ENCODE measurements at places on chromosomes 1 and 21.
A peak's percentile ranks its signal among the peaks of the same experiment; 100 is the strongest.

DNA sequence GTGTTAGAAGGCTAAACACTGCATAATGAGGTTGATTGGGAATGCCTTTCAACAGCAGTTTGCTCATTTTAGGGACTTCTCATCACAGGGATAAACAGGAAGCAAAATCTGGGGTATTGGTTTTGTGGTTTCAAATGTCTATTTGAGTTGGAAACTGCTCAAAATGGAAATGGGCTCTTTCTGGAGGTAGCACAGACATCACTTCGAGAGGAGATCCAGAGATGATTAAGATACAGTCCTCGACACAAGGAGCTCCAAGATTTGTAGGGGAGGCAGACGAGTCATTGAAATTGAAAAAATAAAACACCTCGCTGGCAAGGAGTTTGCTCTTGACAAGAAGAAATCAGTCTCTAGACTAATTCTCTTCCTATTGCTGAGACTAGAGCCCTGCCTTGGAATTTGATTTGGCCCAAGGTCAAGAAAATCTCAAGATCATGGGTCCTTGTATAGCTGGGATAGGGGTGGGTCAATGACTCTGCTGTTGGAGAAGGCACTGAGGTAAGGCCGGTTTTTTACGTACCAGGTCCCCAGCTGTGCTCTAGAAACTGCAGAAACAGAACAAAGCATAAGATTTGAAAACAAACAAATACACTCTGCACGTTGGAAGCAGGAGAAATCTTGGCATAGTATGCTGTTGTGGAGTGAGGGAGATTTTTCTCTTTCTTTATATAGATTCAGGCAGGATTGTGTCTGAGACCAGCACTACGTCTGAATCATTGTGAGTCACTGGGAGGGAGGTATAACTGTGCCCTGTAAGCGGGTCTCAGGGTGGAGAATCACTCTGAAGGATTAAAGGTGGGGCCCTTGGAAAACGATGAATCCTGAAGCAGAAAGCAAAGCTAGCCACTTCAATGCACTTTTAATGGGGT, 17.7 kb upstream of the KLHDC8A start:
- peak; percentile 56 for DNase-seq

DNA sequence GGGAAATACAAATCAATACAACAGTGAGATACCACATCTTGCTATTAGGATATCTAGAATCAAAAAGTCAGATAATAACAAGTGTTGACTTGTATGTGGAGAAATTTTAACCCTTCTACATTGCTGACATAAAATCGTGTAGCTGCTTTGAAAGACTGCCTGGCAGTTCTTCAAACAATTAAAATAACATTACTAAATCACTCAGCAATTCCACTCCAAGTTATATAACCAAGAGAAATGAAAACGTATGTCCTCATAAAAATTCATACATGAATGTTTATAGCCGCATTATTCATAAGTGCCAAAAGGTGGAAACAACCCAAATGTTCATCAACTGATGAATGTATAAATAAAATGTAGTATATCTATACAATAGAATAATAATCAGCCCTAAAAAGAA, 164.6 kb downstream of the RASAL2 start:
- DNase-seq: no peak

DNA sequence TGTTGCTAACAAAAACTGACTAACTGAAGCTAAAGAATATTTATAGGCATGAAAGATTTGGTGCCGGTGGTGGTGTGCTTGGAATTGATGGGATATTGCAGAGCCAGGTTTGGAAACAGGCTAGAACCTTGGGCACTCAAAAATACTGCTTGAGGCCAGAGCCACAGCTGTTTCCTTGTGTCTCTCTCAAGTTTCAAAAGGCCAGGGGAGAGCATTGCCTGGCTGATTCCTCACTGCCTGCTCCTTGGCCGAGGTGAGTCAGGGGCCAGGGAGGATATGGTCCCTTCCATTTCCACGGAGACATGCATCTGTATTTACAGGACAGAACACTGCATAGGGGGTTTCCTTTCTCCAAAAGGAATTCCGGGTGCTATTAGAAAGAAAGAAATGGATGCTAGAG, 36.1 kb upstream of the IVNS1ABP start:
- DNase-seq: no peak

DNA sequence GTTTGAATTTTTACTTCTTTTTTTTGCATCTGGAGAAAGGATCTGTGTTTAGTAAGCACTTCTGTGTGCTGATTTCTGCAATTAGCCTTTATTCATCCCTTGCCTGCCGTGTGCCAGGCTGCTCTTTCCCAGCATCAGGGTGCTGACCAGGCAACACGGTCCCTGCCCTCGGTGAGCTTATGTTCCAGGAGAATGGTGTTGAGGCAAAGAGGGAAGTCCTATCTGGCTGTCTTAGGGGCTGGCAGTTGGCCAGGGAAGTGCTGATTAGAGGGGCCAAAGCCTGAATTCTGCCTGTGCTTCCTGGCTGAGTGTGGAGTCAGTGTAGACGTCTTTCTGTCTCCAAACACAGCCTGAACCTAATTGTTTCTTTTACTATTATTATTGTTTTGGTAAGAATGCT, 187.1 kb downstream of the CAMTA1 start:
- no peak for DNase-seq

DNA sequence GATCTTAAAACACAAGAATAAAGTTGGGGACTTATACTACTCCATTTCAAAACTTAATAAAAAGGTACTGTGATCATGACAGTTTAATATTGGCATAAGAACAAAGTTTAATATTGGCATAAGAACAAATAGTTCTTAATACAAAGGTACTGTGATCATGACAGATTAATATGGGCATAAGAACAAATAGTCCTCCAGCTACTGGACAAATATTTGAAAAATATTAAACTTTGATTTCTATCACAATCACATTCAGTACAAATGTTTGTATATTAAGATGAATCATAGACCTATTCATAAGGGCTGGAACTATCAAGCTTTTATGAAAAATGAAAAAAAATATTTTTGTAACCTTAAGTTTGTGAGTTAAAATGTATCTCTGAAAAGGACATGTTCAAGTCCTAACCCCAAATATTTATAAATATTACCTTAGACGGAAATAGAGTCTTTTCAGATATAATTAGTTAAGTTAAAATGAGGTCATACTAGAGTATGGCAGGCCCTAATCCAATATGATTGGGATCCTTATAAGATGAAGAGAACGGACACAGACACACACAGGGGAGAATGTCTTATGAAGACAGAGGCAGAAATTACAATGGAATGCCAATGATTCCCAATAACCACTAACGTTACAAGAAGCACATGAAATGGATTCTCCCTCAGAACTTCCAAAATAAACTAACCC, 79.1 kb upstream of the RGS1 start:
- no peak for DNase-seq

DNA sequence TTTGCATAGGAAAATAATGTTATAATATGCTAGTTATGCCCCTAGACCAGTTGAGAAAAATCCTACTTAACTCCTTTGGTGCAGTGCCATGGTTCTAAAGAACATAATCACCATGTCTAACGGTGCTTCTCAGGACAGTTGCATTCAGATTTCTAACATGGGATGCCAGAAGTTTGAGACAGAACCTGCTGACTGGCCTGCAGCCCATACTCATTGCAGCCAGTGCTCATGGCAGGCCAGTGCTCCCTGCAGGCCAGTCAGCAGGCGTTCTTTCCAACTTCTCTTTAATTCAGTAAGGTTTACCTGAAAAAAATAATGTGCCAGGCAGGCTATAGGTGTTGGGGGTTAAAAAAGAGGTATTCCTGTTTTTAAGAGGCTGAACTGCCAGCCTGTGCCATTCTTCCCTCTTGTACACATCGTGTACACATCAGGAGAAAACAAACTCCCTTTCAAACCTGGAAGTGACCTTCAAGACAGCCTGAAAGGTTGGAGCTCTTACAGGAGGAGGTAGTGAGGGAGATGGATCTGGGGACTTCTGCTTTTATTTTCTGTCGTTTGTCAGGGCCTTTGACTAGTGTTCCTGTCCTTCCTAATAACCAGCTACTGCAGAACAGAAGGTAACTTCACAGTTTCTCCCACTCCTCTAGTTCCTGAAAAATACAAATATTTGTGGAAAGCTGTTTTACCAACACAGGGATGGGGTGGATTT, 146.0 kb upstream of the MAGI3 start:
- no peak for DNase-seq

GRCh38 chr1:32742199-32742947, 39.8 kb upstream of the SYNC start:
- no peak for DNase-seq

DNA sequence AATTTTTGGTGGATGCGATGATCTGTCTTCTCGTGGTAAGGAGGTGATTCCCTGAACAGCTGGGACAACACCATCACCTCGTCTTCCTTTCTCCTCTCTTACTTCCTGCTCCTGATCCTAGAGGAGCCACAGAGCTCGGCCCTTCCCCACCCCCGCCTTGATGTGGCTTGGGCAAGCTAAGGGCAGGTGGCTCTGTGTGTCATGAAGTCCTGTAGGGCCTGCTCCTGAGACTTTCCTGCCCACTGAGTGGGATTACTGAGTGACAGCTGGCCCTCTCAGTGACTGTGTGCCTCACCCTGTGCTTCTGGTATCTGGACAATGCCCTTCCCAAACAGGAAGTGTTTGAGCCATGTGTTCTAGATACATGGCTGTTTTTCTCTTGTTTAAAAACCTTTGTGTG, 153.0 kb downstream of the KCNJ6 start:
- no peak for DNase-seq

DNA sequence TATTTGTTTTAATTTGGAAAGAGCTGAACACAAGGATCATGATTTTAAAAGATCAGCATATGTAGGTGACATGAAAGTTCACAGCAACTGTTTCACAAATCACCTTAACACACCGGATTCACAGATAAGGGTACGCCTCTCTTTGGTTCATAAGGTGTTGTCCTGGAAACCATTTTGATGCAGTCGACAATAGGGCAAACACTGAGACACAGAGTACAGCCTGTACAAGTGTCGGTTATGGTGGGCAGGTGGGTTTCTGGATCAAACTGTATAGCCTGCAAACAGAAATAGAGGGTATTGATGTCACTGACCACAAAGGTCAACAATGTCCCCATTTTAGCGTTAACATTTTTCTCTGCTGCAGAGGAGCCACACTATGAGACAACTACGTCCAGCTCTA, 357.3 kb downstream of the PTBP2 start:
- no peak for DNase-seq

- no peak for DNase-seq
Observed at GRCh38 chr1:189431447-189431846, 1046.2 kb downstream of the BRINP3 start.

DNA sequence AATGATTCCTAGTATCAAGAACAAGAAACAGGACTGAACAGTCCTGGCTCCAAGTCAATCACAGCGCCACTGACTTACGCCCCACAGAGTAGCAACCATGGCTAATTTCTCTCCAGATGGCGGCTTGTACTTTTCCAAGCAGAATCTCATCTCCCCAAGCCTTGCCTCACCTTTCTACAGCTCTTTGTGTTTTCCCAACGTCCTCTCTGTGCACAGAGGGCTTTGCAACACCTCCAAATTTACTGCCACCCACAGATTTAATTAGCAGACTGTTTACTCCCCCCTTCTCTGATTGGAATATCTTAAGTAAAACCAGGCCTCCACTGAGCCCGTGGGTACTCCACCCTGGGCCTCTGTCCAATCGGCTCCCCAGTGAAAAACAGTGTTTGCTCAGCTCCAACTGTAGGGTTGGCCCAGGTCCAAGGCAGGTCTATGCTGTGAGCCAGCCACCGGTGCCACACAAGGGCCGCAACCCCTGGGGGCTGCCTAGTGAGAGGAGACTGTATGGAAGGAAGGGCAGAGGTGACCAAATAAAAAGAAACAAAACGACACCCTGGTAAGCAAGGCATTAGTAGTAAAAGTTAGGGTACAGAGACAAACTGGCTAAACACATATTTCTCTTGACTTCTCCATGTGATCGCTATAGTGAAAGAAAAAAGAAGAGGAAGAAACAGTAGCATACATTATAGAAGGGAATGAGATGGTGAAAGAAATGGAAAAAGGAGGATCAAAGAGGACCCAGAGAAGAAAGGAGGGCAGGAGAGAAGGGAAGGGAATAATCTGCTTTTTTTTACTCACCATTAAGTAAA, 128.4 kb upstream of the SOD1 start:
- DNase-seq: no peak

DNA sequence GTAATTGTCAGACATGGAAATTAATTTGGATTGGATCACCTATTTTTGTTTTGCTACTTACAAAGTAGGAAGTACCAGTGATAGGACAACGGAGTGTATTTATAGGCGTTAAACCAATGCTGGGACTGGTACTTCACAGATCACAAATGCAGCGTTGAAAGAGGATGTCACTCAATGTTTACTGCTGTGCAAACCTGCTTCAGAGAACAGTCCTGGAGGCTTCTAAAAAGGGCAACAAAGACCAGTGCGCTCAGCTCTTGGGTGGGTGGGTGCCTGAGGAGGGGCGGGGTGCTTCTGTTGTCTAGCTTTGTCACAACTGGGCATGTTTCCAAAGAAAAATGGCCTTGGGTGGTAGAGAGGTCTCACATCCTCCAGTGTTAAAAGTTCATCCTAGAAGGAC, 2.1 kb downstream of the C1orf21 start:
- no peak for DNase-seq

DNA sequence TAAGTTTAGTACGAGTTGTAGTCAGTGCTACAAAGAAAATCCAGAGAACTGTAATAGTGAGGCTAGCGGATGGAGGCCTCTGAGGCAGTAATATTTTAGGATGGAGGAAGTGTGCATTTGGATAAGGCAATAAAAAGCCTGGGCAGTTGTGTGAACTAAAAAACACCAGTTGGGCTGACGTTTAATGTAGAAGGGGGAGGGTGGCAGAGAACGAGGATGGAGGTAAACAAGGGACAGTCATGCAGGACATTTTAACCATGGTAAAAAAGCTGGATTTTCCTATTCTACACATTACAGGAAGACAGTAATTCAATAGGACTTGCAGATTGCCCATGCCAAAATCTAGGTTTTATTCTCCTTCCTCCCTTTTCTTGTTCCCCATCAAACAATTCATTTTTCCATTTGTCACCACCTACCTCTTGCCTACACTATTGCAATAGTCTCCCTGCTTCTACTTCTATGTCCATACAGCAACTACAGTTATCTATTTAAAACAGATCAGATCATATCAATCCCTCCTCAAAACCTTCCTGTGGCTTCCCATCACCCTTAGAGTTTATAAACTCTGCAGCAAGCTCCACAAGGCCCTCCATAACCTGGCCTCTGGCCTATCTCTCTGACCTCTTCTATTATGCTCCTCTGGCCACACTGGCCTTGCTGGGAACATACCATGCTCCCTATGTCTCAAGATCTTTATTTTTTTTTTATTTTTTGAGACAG, 27.7 kb downstream of the ERO1B start:
- no peak for DNase-seq

DNA sequence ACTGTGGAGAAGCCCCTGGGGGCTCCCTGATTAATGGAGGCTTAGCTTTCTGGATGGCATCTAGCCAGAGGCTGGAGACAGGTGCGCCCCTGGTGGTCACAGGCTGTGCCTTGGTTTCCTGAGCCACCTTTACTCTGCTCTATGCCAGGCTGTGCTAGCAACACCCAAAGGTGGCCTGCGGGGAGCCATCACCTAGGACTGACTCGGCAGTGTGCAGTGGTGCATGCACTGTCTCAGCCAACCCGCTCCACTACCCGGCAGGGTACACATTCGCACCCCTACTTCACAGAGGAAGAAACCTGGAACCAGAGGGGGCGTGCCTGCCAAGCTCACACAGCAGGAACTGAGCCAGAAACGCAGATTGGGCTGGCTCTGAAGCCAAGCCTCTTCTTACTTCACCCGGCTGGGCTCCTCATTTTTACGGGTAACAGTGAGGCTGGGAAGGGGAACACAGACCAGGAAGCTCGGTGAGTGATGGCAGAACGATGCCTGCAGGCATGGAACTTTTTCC, 24.8 kb downstream of the PCSK9 start:
- DNase-seq: no peak

- no peak for DNase-seq
Observed at GRCh38 chr1:177825276-177825901, 144.5 kb downstream of the SEC16B start.

GRCh38 chr1:161198897-161199431, at the start of gene ADAMTS4:
ADAMTS4 (minus strand) TSS chr1:161199054; CDS start chr1:161198627, 427 bp downstream.
- no peak for DNase-seq
